Activated naive CD4-positive, alpha-beta T cell treated with anti-CD3 and anti-CD28 coated beads, Interleukin-2, amount 50 U/mL, for 72 hours (primary cell): ENCODE measurements at places on chromosomes 2 and 18.

GRCh38 chr2:38146275-38146906 lies 70.4 kb upstream of the CYP1B1 start:
- no peak for DNase-seq

DNA sequence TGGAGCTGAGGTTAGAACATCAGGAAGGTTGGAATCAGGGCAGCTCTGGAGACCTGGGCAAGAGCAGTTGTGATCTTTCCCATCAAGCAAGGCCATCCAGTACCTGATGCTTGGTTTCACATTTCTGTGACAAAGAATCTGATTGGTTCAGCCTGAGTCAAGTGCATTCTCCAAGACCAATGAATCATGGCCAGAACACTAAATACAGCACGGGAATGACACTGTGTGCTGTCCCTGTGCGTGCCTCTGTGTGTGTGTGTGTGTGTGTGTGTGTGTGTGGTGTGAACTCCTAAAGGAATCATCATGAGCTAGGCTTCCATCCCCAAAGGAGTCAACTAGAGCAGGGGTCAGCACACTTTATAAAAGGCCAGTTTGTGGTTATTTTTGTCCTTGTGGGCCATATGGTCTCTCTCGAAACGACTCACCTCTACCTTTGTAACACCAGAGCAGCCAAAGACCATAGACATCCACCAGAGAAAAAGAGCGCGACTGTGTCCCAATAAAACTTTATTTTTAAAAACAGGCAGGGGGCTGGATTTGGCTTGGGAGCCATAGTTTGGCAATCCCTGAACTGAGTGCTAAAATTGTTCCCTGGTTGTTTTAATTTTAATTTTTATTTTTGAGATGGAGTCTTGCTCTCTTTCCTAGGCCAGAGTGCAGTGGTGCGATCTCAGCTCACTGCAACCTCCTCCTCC lies 99.7 kb downstream of the INHBB start:
- DNase-seq: no peak

DNA sequence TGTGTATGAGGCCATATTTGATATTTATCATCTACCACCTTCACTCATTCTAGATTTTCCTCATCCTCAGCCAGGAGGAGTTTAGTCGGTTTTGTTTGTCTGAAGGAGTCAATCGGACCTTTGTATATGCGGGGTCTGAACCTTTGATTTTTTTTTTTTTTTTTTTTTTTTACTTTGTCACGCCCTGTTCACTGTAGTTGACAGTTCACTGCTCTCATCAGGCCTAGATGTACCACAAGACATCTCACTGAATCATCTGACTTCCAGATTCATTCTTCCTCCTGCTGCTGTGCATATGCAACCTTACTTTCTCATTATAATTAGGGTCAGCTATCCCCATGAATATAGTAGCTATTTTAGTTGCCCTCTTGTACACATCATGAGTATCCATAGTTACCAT lies 133.2 kb downstream of the ARHGAP15 start:
- no peak for DNase-seq

GRCh38 chr2:21314322-21314835 lies 190.6 kb downstream of the TDRD15 start:
- DNase-seq: no peak

GRCh38 chr2:2014251-2014771 lies 270.0 kb upstream of the PXDN start:
- DNase-seq: no peak

DNA sequence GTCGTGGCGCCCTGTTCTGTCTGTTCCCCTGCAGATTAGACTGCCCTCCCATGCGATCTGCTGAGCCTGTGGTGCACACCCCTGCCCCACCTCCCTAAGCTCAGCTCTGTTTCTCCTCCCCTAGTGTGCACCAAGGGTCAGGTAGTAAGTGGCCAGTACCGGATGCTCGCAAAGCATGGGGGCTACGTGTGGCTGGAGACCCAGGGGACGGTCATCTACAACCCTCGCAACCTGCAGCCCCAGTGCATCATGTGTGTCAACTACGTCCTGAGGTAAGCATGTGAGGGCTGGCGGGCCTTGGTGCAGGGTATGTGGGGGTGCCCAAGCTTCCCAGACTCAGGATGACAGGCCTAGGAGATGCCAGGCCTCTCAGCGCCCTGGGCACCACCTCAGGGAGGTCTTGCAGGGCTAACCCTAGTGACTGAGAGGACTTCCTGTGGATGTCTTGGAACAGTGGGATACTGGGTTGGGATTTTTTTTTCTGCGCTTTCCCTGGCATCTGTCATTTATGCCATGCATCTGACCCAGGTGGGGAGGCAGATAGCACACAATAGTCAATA lies 78.4 kb downstream of the EPAS1 start:
- DNase-seq: no peak

DNA sequence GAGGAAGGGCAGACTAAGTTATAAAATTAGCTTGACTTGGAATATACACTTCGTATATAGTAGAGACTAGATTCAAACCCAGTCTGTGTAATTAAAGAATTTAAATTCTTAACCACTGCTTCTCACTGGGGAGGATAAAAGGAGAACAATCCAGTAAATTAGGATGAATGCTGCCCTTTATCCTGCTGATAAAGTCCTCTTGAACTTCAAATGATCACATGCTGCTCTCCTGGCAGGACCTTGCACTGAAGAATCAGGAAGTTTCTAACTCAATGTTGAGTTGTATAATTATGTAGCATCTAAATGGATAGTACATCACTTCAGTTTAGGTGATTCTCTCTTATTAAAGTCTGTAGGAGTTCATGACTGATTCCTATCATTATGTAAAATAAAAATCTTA lies 1179.7 kb downstream of the DSC3 start:
- DNase-seq: no peak

DNA sequence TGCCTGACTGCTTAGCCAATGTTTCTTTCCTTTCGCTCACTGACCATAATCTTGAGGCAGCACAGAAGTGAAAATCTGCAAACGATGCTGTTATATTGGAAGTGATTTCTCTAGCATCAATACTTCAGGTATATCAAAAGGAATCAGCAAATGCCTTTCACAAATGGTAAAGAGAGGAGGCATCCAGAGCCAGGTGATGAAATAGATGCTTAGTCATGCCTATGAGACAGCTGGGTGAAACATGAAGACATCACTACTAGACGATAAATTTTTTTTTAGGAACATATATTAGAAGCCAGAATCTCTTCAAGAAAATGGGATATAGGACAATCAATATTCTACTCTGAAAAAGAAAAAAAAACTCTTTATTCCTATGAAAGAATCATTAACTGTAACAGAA lies 249.2 kb upstream of the SLC39A10 start:
- no peak for DNase-seq

GRCh38 chr2:235568431-235568830 lies 74.6 kb downstream of the AGAP1 start:
- DNase-seq: no peak

GRCh38 chr18:63149302-63149587 lies 170.3 kb downstream of the BCL2 start:
- DNase-seq: no peak

- DNase-seq: no peak
These were observed 18.5 kb upstream of the NFE2L2 start for GRCh38 chr2:177282787-177283572.

GRCh38 chr2:191714925-191715324 lies 37.0 kb downstream of the NABP1 start:
- DNase-seq: no peak

DNA sequence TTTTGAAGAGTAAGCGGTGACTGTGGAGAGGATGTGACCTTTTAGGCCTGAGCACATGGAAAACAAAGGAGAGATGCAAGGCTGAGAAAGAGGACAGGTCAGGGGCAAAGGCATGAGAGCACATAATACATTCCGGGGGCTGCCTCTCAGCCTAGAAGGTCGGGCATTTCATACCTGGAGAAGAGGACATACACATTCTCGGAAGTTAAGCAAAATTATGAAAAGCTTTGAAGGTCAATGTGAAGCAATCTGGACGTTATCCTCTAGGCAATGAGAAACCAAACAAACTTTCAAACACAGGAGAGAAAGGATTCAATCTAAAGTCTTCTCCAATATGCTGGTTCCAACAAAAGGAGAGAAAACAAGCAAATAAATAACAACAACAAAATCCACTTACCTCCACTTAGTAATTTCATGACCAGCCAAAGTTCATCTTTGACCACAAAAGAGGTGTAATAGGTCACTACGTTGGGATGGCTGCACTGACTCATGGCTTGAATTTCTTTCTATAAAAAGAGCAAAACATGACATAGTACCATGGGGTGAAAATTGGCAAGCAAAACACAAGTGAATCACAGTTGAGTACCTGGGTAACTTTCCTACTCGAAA lies 80.4 kb downstream of the STK39 start:
- DNase-seq: no peak

- DNase-seq: no peak
These were observed 15.9 kb downstream of the SERPINE2 start for GRCh38 chr2:224023188-224023587.

DNA sequence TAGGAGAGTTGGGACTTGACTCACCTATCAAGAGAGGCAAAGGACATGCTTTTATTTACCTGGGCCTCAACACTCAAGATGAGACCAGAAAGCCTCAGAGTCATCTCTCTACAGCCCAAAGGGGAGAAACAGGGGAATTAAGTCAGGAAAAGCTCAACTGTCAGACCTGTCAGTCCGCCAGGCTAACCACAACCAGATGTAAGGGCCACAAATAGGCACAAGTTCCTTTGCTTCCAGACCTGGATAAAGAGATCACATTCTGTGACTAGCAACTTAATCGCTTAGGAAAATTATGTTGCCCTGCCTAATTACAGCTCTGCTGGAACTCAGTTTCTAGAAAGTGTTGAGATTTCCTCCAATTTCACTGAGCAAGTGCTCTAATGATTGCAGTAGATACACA lies 67.9 kb downstream of the ANKRD44 start:
- DNase-seq: no peak

GRCh38 chr2:172085460-172086159 lies at the start of gene DLX1:
TSS of gene DLX1 (plus strand) at chr2:172085507. CDS start at chr2:172085678, 171 bp downstream.
- DNase-seq: no peak

- DNase-seq: peak; percentile 12
These were observed 61.2 kb upstream of the CUL3 start for GRCh38 chr2:224646242-224646846.

DNA sequence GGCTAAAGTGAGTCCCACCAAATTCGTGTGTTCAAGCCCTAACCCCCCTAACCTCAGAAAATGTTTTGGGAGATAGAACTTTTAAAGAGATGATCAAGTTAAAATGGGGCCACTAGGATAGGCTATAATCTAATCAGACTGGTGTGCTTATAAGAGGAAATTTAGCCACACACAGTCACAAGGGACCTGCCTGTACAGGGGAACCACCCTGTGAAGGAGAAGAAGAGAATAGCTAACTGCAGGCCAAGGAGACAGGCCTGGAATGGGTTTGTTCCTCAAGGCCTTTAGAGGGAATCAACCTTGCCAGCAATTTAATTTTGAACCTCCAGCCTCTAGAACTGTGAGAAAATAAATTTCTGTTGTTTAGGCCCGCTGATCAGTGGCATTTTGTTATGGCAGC lies 36.0 kb upstream of the TANK start:
- no peak for DNase-seq

- DNase-seq: no peak
These were observed 14.7 kb downstream of the CDC42EP3 start for GRCh38 chr2:37656512-37657423.

GRCh38 chr2:120635146-120635545 lies 100.5 kb upstream of the GLI2 start:
- DNase-seq: no peak

DNA sequence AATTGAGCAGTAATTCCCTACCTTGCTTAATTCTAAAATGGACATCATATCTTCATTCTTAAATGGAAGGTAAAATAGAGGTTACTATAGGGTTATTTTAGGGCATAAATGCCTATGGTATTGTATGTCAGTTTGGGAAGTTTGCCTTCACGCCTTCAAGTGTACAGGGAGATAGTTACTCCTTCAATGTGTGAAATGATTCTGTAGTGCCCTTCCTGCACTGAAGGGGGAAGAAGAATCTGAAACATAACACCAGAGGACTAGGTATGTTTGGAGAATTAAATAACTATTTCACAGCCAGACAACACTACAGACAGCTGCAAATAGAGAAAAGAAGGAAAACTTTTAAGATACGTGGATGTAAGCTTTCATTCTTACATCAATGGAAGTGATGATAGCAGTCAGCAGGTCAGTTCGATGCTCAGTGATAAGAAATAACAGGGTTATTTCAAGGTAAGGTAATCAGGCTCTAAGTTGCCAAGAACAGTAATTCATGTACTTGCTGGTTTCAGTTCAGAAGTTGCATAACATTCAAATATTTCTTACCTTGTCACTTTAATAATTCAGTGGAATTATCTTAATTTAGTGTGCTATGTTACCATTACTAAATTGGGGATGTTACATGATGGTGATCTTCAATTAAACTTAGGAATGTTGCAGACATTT lies 4.0 kb downstream of the PKP4 start:
- DNase-seq: no peak

DNA sequence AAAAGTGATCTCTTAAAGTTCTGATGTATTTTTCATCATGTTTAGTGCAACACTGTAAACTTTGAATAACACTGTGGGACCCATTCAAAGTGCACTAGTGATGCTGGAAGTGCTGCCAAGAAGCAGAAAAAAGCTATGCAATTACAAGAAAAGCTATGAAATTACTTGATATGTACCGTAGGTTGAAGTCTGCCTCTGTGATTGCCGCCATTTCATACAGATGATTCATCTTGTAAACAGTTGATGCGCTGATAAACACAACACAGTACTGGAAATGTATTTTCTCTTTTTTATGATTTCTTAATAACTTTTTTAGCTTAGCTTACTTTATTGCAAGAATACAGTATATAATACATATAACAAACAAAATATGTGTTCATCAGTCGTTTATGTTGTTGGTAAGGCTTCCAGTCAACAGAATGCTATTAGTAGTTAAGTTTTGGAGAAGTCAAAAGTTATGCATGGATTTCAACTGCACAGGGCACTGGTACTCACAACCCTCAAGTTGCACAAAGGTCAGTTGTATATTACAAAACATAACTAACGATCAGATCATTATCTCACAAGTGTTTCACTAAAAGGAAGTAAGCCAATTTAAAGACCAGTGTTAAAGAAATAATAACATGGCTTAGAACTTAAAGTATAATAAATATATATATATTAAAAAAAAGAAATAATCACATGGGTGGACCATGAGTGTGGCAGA lies 82.0 kb downstream of the SGPP2 start:
- no peak for DNase-seq

GRCh38 chr18:6355789-6356589 lies 58.7 kb downstream of the L3MBTL4 start:
- no peak for DNase-seq
